ENCODE measurements at places on chromosomes 5 and 9.

GRCh38 chr5:144156767-144157171 lies 13.7 kb downstream of the YIPF5 start:
- no peak for DNase-seq
- no peak overlapping the region for H3K4me3 ChIP-seq
- H3K36me3 ChIP-seq = no peaks in the 10 kb centered on the region
- H3K27me3 ChIP-seq = no peaks in the 10 kb centered on the region
- peak overlapping the region; percentile 2 for H3K27ac ChIP-seq

- peak overlapping the region; percentile 28 for H3K4me3 ChIP-seq
- H3K4me1 ChIP-seq = peaks cover 39% of the 10 kb centered on the region
- H3K27me3 ChIP-seq = no peaks in the 10 kb centered on the region
- DNase-seq = no peak
Observed at GRCh38 chr9:109967651-109968642, 187.9 kb downstream of the PALM2AKAP2 start.

DNA sequence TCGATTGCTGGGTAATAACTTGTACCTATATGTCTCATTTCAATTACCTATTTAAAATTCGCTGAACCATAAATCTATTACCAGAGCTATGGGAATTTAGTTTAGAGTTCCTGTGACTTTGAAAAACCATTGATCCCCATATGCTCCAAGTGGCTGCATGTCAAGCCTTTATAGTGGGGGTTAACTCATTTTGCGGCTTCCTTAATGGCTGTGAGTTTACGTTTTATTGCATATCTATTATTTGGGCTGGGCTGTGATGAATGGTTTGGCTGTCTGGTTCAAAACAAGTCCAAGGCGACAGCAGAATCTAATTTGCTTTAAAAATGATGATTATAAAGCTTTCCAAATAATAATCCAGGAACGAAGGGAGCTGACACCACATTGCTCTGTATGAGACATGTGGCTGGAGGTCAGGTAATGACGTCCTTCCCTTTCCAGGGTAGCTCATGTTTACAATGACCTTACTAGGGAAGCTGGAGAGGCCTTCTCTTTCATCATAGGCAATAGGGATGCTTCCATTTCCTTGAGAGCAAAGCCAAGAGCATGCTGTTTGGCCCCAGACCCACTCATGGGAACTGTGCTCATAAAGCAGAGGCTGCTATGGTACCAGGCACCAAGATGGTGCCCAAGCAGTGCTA lies 258.3 kb downstream of the HSPA4 start:
- peaks cover 6% of the 10 kb centered on the region for H3K4me1 ChIP-seq
- peaks cover 31% of the 10 kb centered on the region for H3K27me3 ChIP-seq

- H3K4me3 ChIP-seq = peak overlapping the region; percentile 61
- peak overlapping the region; percentile 85 for H3K27ac ChIP-seq
- H3K4me1 ChIP-seq = peaks cover 23% of the 10 kb centered on the region
- no peak for DNase-seq
- no peaks in the 10 kb centered on the region for H3K27me3 ChIP-seq
- no peaks in the 10 kb centered on the region for H3K36me3 ChIP-seq
Observed at GRCh38 chr9:129225815-129226214, 47.8 kb upstream of the IER5L start.

GRCh38 chr5:38607930-38608564 lies 51.6 kb upstream of the LIFR start:
- no peak overlapping the region for H3K27ac ChIP-seq
- no peaks in the 10 kb centered on the region for H3K4me1 ChIP-seq
- H3K27me3 ChIP-seq = peaks cover 5% of the 10 kb centered on the region

GRCh38 chr5:103561685-103562452 lies 720 bp downstream of the NUDT12 start:
- no peaks in the 10 kb centered on the region for H3K27me3 ChIP-seq
- no peak for DNase-seq
- H3K4me1 ChIP-seq = peaks cover 4% of the 10 kb centered on the region
- no peaks in the 10 kb centered on the region for H3K36me3 ChIP-seq
- H3K4me3 ChIP-seq = peak overlapping the region; percentile 91
- H3K27ac ChIP-seq = no peak overlapping the region

GRCh38 chr9:110940951-110941557 lies 97.2 kb downstream of the LPAR1 start:
- H3K27me3 ChIP-seq = no peaks in the 10 kb centered on the region
- DNase-seq = no peak
- H3K4me3 ChIP-seq = no peak overlapping the region

DNA sequence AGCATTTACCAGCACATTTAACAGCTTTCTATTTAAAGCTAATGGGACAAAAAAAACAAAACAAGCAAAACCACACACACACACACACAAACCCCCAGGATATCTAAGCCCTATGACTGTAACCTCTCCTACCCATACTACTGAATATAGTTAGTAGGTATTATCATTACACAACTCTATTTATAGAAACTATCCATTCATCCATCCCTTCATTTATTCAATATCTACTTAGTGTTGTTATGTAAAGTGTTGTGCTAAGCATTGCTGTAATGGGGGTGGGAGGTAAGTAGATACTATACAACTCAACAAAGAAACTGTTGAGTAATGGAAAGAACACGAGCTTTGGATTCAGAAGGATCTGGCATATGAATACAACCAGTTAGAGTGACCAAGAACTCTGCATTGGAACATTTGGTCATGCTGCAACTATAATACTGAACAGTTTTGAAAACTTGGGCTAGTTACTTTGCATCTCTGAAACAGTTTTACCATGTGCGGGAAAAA lies 82.3 kb upstream of the ZNF608 start:
- no peak overlapping the region for H3K4me3 ChIP-seq
- no peaks in the 10 kb centered on the region for H3K36me3 ChIP-seq
- DNase-seq = no peak
- H3K27ac ChIP-seq = no peak overlapping the region

DNA sequence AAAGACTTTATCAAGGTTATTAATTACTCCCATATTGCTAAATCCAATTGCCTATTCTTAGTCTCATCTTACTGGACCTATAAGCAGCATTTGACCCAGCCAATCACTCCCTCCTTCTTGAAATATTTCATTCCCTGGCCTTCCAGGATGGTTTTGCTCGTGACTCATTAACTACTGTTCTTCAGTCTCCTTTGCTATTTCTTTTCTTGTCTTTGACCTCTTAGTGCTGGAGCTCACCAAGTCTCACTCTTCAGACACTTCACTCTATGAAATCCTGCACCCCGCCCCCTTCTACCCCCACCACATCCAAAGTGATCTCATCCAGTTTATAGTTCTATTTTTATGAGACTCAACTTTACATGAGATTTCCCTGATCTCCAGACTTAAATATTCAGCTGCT lies 803.1 kb upstream of the WWC1 start:
- H3K36me3 ChIP-seq = no peaks in the 10 kb centered on the region
- H3K4me3 ChIP-seq = no peak overlapping the region
- no peaks in the 10 kb centered on the region for H3K4me1 ChIP-seq
- H3K27ac ChIP-seq = no peak overlapping the region

- H3K4me1 ChIP-seq = peaks cover 12% of the 10 kb centered on the region
- no peak for DNase-seq
- no peak overlapping the region for H3K4me3 ChIP-seq
- peaks cover 2% of the 10 kb centered on the region for H3K36me3 ChIP-seq
Observed at GRCh38 chr9:91188719-91189590, 172.8 kb downstream of the AUH start.

DNA sequence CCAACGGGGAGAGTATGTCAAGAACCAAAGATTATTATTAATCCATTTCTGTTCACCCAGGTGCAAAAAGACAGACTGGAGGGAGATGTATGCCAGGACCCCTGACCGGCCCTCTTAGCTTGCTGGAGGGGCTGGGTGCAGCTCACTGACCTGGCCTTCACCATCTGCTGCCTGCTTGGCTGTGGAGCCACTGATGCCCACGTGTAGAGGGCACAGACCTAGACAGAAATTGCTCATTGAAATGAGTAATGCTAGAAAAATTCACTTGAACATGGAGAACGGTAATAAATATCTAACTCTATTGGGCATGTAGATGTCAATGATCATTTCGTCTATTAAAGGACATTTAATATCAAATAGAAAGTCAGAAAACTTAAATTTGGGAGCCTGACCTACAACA lies 58.8 kb upstream of the ERCC6L2 start:
- H3K27me3 ChIP-seq = no peaks in the 10 kb centered on the region
- peaks cover 6% of the 10 kb centered on the region for H3K36me3 ChIP-seq
- no peak overlapping the region for H3K4me3 ChIP-seq
- H3K4me1 ChIP-seq = peaks cover 2% of the 10 kb centered on the region

DNA sequence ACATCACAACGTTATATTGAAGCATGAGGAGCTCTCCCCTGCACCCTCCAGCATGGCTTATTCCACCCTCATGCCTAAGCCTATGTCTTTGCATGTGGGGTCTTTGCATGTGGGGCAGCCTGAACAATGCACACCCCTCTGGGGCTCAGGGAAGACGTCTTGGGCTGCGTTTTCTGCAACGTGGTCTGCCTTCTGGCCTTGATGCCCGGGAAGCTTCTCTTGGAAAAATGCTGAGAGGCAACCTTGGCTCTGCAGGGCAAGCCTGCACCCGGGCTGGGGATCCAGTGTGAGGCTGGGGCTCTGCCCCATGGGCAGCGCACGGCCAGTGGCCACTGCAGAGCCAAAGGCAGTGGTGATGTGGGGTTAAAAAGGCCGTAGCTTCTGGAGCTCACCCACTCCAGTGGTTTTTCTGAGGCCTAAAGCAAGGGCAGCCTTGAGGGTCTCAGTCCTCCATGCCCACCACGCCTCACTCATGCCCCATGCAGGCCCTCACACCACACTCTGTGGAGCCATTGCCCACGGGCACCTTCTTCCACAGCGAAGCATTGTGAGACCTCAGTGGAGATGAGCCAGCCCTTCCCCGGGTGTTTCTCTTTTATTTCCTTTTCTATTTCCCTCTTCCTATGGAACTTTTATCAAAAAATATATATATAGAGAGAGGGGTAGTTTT lies 112.2 kb downstream of the MRPL36 start:
- H3K36me3 ChIP-seq = no peaks in the 10 kb centered on the region
- no peak overlapping the region for H3K27ac ChIP-seq
- no peak for DNase-seq
- no peaks in the 10 kb centered on the region for H3K4me1 ChIP-seq

- no peak overlapping the region for H3K4me3 ChIP-seq
- no peak for DNase-seq
- H3K27ac ChIP-seq = no peak overlapping the region
- peaks cover 2% of the 10 kb centered on the region for H3K36me3 ChIP-seq
- peaks cover 5% of the 10 kb centered on the region for H3K27me3 ChIP-seq
Observed at GRCh38 chr9:8085986-8086385, 286.4 kb upstream of the DMAC1 start.

GRCh38 chr9:3698531-3698930 lies 172.7 kb upstream of the RFX3 start:
- H3K36me3 ChIP-seq = peaks cover 2% of the 10 kb centered on the region
- H3K4me1 ChIP-seq = no peaks in the 10 kb centered on the region
- no peak for DNase-seq
- H3K27ac ChIP-seq = no peak overlapping the region
- H3K4me3 ChIP-seq = no peak overlapping the region
- peaks cover 20% of the 10 kb centered on the region for H3K27me3 ChIP-seq

GRCh38 chr5:113224605-113225065 lies 210.2 kb downstream of the TSSK1B start:
- H3K4me3 ChIP-seq = no peak overlapping the region
- no peak for DNase-seq
- peak overlapping the region; percentile 3 for H3K27ac ChIP-seq
- H3K4me1 ChIP-seq = no peaks in the 10 kb centered on the region
- H3K36me3 ChIP-seq = peaks cover 2% of the 10 kb centered on the region
- peaks cover 5% of the 10 kb centered on the region for H3K27me3 ChIP-seq

GRCh38 chr5:68237715-68238114 lies 22.2 kb downstream of the PIK3R1 start:
- DNase-seq = no peak
- no peaks in the 10 kb centered on the region for H3K27me3 ChIP-seq
- peak overlapping the region; percentile 94 for H3K27ac ChIP-seq
- no peak overlapping the region for H3K4me3 ChIP-seq

DNA sequence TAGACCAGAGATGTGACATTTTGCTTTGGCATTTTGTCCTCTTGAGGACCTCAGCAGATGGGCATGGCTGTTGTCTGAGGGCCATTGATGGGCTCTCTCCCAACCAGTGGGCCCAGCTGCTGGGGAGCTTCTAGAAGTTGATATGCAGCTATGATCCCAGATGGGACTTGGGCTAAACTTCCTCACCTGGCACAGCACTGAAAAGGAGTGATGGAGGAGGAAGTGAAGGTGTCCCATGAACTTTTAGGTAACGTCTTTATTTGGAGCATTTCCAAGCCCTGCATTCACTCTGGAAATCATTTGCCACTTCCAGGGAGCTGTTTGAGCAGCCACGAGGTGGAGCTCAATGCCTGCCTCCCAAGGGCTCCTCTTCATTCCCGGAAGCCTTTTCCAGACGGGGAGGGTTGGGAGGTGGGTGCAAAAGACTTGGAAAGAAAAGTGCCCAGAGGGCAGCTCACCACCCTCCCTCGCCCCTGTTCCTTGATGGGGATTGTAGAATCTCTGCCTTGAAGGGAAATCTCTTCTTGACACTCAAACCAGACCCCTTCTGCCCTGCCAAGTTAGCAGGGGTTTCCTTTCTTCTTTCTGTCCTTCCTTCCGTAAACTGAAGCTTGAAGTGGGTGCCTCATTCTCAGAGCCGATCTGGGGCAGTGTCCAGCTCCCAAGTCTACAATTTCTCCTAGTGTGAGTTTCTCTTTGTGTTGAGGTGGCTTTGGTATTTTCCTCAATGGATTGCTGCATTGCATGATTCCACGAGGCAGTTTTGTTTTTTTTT lies 18.1 kb upstream of the NEUROG1 start:
- H3K27ac ChIP-seq = no peak overlapping the region
- DNase-seq = no peak
- peaks cover 67% of the 10 kb centered on the region for H3K27me3 ChIP-seq
- H3K36me3 ChIP-seq = peaks cover 6% of the 10 kb centered on the region
- H3K4me3 ChIP-seq = no peak overlapping the region

GRCh38 chr5:88394536-88395175 lies 126.0 kb upstream of the TMEM161B start:
- no peaks in the 10 kb centered on the region for H3K36me3 ChIP-seq
- H3K27ac ChIP-seq = no peak overlapping the region

DNA sequence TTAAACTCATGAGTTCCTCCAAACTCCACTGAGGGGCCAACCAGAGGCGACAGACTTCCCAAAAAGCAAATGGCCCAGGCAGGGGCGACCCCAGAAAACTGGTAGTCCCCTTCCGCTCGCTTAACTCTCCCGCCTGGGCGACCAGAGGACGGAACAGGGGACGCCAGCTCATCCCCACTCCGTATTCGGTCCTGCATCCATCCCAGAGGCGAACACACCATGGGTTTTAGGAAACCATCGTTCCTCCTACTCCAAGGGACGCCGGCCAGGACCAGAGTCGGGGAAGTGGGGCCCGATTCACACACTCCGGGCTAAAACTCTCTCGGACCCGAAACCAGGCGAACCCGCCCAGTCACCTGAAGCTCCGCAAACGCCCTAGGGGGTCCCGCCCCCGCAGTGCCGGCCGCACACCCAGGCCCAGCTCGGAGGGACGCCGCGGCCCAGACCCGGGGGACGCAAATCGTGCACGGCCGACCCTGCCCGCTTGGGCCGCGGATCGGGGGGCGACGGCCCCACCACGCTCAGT lies 478 bp downstream of the TEX10 start:
- H3K27me3 ChIP-seq = no peaks in the 10 kb centered on the region
- H3K36me3 ChIP-seq = no peaks in the 10 kb centered on the region

GRCh38 chr9:130219661-130220096 lies 45.9 kb upstream of the HMCN2 start:
- H3K27ac ChIP-seq = no peak overlapping the region
- H3K4me3 ChIP-seq = no peak overlapping the region
- H3K4me1 ChIP-seq = no peaks in the 10 kb centered on the region
- no peaks in the 10 kb centered on the region for H3K27me3 ChIP-seq

- H3K27ac ChIP-seq = no peak overlapping the region
- H3K4me3 ChIP-seq = peak overlapping the region; percentile 86
- H3K4me1 ChIP-seq = peaks cover 14% of the 10 kb centered on the region
- DNase-seq = no peak
- peaks cover 47% of the 10 kb centered on the region for H3K27me3 ChIP-seq
Observed at GRCh38 chr9:127397646-127398274, 791 bp downstream of the SLC2A8 start.
